Large intestine (tissue), 12 donors: ENCODE measurements at places on chromosomes 7 and 10.

DNA sequence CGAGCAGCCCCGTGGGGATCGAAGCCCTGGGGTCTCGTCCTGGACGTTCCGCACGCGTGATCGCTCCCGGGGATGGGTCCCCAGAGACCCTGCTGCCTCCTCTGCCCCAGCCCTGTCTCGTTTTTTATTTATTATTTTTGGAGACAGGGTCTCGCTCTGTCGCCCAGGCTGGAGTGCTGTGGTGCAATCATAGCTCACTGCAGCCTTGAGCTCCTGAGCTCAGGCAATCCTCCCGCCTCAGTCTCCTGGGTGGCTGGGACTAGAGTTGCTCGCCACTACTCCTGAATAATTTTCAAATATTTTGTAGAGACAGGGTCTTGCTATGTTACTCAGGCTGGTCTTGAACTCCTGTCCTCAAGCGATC, 319 bp upstream of the STX1A start:
- no peak for DNase-seq

- DNase-seq = no peak
Observed at GRCh38 chr7:7104314-7104698, 78.0 kb upstream of the C1GALT1 start.

GRCh38 chr7:34277016-34277802, 371.9 kb downstream of the BMPER start:
- no peak for DNase-seq

DNA sequence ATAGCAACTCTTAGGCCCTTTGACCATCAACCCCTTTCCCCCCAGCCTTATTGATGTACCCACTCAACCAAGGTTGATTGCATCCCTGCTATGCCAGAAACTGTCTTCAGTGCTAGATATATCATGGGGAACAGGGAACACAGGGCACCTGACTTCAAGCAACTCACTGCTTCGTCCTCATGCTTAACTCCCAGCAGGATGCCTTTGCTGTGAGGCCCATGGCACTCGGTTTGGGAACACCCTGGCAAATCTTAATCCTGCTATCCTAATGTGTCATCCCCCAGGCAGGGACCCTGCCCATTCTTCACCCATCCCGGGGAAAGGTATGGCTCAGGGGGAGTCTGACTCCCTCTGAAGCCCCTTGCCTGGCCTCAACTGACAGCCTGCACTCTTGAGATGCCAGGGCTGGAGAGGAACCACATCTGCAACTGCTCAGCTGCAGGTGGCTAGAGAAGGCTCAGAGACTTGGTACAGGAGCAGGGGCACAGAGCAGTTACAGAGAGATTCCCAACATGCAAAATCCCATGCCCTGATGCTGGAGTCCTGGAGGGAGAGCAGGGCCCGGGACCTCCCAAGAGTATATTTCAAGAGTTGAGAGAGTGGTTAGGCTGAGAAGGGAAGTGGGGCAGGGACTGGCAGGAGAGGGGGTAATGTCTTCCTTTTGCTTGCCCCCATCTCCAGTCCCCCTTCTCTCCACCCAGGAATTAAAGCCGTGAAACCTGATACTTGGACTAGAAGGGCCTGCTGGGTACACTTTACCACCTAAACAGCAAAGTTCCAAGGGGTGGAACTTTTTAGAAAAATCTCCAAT, 2.4 kb upstream of the UNC5B start:
- DNase-seq = no peak

- peak; percentile 27 for DNase-seq
Observed at GRCh38 chr7:91942312-91942711, 1.6 kb downstream of the AKAP9 start.

- no peak for DNase-seq
Observed at GRCh38 chr10:45034301-45034700, 33.6 kb downstream of the ZNF22 start.

DNA sequence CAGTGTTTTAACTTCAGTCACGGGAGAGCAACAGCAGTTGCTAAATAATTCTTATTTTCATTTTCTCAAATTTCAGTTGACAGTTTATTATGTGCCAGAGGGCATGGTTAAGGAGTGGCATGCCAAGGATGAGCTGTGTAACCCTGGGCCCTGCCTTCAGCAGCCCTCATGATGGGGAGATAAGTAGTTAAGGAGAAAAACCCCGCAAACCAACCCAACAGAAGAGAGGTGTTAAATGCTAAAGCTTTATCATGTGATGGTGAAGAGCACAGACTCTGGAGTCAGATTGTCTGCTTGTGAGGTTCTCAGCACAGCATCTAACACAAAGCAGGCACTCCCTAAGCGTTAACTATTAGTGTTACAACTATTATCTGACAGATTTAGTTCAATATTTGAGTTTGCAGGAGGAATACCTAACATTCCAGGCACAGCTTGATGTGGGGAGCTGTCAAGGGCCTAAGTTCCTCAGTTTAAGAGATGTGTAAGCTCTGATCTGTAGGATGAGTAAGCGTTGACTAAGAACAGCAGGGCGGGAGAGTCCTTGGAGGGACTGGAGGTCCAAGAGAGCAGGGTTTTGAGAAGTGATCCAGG, 29.6 kb downstream of the STAM start:
- no peak for DNase-seq
